ENCODE measurements at places on chromosomes 1 and 21.

GRCh38 chr21:32386195-32386870 is 6.5 kb downstream of the URB1 start:
- no peak for DNase-seq

GRCh38 chr1:94719926-94720793 is 100.0 kb upstream of the SLC44A3 start:
- no peak for DNase-seq

DNA sequence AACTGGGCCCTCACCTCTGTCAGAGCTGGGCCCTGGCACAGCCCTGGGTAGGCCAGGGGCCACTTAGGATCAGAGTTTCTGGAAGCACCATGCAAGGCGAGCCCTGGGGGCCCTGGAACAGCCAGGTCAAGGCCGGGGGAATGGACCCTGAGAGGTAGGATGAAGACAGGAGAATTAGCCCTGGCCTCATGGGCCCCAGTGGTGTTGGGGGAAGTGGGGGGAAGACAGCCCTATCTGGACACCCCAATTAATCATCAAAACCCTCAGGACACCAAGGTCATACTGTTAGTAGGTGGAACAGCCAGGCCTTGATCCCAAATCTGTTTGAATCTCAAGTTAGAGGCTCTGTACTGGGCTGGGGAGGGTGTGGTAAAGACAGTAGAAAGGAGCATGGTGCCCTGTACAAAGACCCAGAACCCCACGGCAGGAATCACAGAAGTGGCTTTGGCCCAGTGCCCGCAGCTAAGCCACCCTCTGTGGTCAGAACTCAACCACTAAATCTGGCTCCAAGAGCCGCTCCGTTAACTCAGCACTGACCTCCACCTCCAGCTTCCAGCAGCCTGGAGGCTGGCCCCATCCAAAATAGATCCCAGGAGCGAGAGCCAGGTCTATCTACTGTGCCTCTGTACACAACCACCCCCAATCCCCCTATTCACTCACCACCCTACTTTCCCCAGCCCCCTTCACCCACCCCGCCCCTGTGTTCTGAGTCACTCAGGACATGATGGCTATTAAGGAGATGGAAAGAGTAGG is 14.0 kb upstream of the TRIM63 start:
- DNase-seq = no peak

DNA sequence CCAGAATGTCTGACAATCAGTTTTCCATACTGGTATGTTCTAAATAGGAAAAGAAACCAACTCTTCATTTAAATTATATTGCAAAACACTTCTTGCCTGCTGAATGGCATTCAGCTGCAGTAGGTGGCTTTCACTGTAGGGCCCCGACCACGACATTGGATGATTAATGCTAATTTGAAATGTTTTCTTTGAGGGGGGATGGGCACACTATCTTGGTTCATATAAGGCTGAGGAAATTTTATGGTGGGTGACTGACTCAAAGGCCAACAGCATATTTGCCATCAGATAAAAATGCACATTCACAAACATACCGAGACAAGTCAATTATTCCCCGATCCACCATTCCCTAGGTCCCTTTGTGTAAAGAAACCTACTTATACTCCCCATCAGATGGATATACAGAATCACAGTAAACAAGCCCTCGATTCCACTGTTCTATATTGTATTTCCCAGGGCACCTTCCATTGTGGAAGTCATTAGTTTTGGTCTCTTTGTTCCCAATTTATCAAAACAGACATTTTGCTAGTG is 464.2 kb upstream of the DAB1 start:
- DNase-seq = no peak

- DNase-seq = no peak
Measured at GRCh38 chr21:44834231-44834950, 16.5 kb upstream of the SUMO3 start.

- DNase-seq = no peak
Measured at GRCh38 chr1:98099501-98099900, 178.7 kb upstream of the DPYD start.
